ENCODE measurements at places on chromosomes 4 and X.

GRCh38 chrX:130896802-130897501, 6.1 kb downstream of the ENOX2 start:
- DNase-seq: no peak

- DNase-seq: no peak
These were observed 199.7 kb downstream of the CEP135 start for GRCh38 chr4:56148428-56148827.

DNA sequence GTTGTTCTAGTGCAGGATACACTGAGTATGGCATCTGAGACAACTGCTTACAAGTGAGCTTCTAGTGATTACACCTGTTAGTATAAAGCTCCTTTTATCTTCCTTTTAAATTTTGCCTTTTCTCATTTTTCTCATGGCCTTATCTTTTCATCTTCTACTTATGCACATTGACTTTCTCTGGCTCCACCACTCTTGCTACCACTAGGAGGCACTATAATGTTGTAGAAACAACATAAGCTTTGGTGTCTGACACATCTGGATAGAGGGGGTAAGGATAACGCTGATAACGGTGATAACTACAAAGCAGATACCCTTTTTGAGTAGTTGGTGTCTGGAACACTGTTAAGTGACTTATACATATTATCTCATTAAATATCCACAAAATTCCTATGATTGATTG, 187.4 kb upstream of the TEX13C start:
- DNase-seq: no peak

GRCh38 chr4:96009427-96010119, 169.7 kb downstream of the PDHA2 start:
- DNase-seq: no peak

- no peak for DNase-seq
These were observed 40.1 kb upstream of the MSANTD1 start for GRCh38 chr4:3208826-3209225.

GRCh38 chr4:102429553-102429952, 71.6 kb upstream of the NFKB1 start:
- no peak for DNase-seq

DNA sequence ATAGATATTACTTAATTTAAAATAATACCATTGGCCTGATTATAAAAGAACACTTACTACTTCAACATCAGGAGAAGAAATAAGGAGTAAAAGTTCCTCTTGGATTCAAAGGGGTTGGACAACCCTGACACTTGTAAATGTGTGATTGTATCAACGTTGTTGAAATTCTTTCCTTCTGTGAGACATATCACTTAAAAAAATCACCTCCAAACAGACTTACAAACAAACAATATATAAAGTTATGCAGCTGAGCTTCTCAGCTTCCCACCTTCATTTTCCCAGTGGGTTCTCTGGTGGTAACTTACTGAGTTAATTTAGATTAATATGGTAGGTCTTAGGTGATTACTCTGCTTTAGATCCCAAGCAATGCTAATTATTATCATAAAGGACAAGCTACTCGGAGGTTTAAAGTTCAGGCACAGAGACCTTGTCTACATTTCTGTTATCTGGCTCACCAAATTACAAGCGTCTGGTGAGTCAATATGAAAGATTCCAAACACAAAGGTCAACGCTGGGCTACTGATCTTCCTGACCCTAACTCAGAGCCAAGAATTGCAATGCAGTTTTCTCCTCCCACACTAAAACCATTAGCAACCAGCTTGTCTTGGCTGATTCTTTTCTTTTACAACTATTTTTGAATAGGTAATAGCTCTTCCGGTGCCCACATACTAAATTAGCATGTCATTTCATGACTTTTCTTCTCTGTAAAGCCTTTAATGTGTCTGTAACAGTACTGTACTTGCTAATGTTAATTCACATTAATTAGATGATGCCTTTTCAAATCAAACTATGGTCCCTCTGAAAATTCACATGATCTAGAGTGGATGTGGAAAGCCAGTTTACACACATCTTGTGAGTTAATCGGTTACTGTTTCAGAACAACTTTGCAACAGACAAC, 157.6 kb downstream of the RASL11B start:
- DNase-seq: no peak

Data from anterior cingulate cortex (tissue), 58 donors.